ENCODE measurements at places on chromosomes 4 and X.
A peak's percentile ranks its signal among the peaks of the same experiment; 100 is the strongest.

DNA sequence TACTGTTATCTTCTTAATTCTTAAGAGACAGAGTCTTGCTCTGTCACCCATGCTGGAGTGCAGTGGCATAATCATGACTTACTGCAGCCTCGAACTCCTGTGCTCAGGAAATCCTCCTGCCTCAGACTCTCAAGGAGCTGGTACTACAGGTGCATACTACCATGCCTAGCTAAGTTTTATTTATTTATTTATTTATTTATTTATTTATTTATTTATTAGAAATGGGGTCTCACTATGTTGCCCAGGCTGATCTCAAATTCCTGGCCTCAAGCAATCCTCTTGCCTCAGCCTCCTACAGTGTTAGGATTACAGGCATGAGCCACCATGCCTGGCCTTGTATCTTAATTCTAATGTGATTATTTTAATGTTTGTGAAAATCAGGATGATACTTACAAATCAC lies 125.6 kb downstream of the THOC2 start:
- DNase-seq: no peak

GRCh38 chr4:54941994-54942552 lies 183.3 kb downstream of the KDR start:
- DNase-seq: peak; percentile 66

GRCh38 chr4:8324640-8325239 lies 55.2 kb downstream of the HTRA3 start:
- DNase-seq: peak; percentile 37

DNA sequence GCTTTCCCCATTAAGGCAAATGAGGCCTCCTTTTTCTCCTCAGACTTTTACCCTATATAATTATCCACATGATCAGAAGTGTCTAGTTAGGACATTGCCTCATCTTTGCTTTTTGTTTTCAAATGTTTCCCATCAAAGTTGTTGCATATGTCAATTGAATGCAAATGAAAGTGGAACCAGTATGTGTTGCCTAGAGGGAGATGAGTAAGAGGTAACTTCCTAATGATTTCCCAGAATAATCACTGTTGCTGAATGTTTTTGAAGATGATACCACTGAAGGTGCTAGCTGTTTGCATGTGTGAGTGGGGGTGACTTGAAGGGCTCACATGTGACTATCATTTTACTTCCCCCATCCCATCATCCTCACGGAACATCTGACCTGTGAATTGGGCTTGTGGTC lies 33.9 kb downstream of the PAK3 start:
- DNase-seq: no peak

DNA sequence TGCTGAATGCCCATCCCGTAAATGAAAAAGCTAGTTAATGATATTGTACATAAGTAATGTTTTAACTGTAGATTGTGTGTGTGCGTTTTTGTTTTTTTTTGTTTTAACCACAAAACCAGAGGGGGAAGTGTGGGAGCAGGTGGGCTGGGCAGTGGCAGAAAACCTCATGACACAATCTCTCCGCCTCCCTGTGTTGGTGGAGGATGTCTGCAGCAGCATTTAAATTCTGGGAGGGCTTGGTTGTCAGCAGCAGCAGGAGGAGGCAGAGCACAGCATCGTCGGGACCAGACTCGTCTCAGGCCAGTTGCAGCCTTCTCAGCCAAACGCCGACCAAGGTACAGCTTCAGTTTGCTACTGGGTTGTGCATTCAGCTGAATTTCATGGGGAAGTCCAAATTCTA lies at the start of gene SPP1:
TSS of gene SPP1 (plus strand) at position 249 of the 400 bp plus-strand sequence. CDS start 1,182 bp downstream, outside the sequence.
- DNase-seq: no peak

GRCh38 chr4:161254375-161254774 lies 909.4 kb downstream of the FSTL5 start:
- DNase-seq: no peak

- DNase-seq: no peak
These were observed 76.9 kb downstream of the TENM3 start for GRCh38 chr4:182320092-182320491.

GRCh38 chr4:90293320-90293719 lies 166.1 kb downstream of the CCSER1 start:
- no peak for DNase-seq

- DNase-seq: no peak
These were observed 110.4 kb upstream of the EDNRA start for GRCh38 chr4:147370473-147370872.

- no peak for DNase-seq
These were observed 7.3 kb upstream of the DTHD1 start for GRCh38 chr4:36274158-36274557.

GRCh38 chr4:151824656-151825055 lies 63.8 kb upstream of the GATB start:
- DNase-seq: no peak

DNA sequence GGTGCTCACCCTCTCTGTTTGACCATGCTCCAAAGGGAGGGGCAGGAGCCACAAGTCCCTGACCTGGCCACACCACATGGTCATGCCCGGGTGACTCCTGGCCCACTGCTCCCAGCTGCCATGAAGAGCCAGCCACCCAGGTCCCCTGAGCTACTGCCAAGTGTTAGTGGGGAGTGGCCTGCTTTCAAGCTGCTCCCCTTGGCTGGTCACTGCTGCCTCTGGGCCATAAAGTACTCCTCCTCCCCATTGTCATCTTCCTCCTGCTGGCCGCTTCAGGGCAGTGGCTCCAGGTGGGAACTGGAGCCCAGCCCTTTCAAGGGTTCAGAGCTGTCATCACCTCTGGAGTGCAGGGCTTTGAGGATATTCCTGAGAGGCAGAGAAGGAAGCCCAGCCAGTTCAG lies 27.3 kb upstream of the RBBP7 start:
- no peak for DNase-seq

GRCh38 chr4:87406462-87406861 lies 15.5 kb upstream of the HSD17B11 start:
- no peak for DNase-seq

- DNase-seq: no peak
These were observed 372.2 kb downstream of the INPP4B start for GRCh38 chr4:142473960-142474338.

DNA sequence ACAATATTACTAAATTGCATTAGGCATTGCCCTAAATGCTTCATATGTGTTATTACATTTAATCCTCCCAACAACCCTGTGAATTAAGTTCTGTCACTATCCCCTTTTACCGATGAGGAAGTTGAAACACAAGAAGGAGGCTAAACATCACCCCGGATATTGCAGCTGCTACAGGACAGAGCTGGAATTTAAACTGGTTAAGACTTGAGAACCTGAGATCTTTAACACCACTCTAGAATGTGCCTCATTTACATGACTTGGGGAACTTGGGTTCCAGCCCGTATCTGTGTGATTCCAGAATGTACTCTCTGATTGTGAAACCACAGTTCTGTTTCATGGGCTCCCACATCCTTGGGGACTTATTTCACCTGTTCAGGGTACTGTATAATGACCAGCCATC lies 165.1 kb upstream of the PPARGC1A start:
- DNase-seq: no peak

DNA sequence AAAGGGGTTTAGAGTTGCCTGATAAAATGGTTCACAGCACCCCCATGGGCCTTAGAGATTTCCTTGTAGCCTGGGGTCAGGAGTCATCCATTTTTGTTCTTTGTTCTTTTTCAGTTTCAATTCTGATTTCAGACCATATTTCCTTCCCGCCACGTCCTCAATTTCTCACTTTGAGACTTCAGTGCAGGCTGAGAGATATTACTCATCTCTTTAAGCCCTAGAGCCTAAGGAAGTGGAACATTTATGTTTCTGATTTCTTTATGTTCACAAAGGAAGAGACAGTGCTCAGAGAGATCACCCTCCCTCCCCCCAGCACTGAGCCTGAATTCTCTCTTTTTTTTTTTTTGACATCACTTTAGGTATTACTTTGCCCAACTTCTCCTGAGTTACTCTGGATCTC lies 56.3 kb downstream of the MSN start:
- DNase-seq: peak; percentile 64

DNA sequence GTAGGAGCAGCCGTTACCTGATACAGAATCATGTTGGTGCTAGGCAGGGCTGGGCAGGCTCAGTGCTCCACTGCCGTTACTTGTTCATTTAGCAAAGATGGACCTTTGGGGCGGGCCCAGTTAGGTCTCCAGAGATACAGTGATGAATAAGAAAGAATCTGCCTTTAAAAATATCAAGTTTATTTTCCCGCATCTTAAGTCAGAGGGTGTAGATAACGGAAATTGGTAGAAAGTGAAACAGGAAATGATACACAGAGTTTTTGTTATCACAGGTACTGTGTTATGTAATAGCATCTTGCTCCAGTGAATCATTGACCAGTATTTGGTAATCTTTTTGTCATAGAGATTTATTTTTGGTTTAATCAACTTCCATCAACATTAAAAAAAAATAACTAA lies 5.5 kb downstream of the TMEM131L start:
- DNase-seq: peak; percentile 83

GRCh38 chr4:24533364-24533763 lies 51.0 kb downstream of the DHX15 start:
- no peak for DNase-seq

DNA sequence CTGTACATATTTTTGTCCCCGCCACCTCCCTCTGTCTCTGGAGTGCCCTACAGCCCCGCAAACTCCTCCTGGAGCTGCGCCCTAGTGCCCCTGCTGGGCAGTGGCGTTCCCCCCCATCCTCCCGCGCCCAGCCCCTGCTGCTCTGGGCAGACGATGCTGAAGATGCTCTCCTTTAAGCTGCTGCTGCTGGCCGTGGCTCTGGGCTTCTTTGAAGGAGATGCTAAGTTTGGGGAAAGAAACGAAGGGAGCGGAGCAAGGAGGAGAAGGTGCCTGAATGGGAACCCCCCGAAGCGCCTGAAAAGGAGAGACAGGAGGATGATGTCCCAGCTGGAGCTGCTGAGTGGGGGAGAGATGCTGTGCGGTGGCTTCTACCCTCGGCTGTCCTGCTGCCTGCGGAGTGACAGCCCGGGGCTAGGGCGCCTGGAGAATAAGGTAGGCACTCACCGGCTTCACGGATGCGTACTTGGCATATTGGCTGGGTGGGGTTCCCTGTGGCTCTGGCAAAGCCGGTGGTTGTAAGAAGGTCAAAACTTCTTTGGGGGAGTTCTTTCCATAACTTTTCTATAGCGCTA lies 653 bp downstream of the HHIP start:
- no peak for DNase-seq

DNA sequence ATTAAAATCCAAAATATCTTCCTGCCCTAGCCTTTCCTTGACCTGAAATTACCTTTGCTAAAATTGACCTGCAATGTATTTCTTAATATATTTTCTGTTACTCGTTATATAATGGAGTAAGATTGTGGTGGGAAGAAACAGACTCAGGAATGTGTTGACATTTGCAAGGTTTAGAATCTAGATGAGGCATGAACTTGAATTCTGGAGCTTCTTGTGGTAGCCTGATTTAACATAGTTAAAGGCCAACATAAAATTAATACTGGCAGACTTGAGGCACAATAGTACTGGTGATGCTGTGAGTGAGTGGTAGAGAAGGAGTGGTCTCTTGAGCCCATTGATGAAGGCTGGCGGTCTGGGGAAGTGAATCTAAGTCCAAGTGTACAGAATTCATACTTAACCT lies 197.9 kb upstream of the SPRY1 start:
- no peak for DNase-seq

DNA sequence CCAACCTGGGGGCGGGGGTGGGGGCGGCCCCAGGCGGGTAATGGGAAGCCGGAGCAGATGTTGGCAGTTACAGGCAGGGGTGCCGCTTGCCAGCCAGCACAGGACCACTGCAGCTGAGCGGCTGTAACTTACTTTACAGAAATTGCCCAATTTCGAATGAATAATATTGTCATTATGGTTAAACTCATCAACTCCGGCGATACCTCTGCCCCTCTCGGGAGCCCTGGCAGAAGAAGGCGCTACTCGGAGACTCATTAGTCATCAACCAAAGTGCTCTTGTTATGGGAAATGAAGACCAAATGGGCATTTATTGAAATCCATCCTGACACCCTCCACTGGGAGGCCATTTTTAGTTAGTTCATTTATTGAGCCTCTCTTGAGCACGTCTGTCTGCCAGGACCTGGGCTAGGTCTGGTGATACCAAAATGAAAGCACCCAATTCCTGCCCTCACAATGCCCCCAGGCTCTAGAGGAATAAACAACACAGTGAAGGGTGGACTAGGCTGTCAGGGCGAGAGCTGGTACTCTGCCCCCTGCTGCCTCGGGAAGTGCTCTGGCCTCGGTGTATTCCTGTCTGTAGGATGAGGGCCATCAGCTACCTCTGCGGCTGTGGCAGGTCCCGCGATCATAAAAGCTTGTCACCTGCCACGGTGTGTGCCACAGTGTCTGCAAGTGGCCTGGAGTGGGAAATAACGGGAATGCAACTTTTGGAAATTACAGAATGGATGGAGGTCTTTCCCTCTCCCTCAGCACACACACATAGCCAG lies 159.1 kb upstream of the PSAPL1 start:
- no peak for DNase-seq

- no peak for DNase-seq
These were observed 73.0 kb upstream of the HPGD start for GRCh38 chr4:174595141-174595929.

DNA sequence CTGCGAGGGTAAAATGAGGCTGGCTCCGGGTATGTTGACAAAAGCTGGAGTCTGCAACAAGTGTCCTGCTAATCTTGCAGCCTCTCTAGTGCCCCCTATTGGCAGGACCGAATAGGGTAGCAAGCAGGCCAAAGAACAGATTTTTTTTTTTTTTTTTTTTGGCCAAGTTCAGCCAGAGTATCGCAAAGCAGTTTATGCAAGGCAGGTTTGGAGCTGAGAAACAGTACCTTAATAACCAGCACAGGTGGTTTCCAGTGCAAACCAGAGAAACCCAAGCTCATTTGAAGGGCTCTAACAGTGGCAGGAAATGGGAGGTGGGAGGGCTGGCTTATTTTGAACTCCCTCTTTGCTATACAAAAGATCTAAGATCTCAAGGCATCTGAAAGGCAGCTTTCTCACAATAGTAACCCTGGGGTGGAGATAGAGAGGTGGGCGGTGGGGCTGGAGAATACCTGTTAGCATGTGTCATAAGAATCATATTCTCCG lies 38.2 kb upstream of the OCIAD2 start:
- DNase-seq: no peak

GRCh38 chr4:38034986-38035882 lies 75.0 kb downstream of the PTTG2 start:
- DNase-seq: no peak

DNA sequence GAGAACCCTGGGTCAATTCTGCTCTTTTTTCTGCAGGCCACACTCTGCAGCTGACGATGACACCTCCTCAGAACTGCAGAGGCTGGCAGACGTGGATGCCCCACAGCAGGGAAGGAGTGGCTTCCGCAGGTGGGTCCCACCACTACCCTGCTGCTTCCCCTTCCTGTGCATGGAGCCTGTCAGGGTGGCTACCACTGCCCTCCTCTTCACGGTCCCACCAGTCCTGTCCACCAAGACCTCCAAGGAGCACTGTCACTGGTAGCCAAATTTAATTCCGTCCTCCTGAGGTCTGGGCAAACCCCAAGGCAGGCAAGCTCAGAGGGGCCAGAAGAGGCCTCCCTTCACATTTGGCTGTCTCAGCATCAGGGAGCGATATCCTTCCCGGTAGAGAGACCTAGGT lies 4.2 kb downstream of the CNGA2 start:
- DNase-seq: no peak

DNA sequence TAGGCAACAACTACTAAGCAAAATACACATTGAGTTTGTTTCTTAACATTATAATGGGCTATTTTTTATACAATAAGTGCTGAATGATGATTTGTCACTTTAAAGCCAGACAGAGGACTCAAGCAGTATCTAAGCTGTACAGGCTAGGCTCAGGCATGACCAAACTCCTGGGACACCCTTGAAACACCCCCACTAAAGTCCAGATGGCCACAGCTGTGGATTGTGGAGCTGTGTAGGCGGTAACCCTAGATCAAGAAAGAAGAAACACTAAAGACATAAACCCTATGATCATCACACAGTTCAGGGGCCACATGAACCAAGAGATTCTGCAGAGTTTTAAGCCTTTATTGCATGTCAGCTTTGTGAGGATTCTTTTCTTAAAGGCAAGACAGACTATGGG lies 25.1 kb downstream of the TAB3 start:
- DNase-seq: no peak

All from activated effector memory CD4-positive, alpha-beta T cell treated with anti-CD3 and anti-CD28 coated beads, Interleukin-2, amount 50 U/mL, for 16 hours (primary cell).